ENCODE measurements at places on chromosomes 3 and 15.

DNA sequence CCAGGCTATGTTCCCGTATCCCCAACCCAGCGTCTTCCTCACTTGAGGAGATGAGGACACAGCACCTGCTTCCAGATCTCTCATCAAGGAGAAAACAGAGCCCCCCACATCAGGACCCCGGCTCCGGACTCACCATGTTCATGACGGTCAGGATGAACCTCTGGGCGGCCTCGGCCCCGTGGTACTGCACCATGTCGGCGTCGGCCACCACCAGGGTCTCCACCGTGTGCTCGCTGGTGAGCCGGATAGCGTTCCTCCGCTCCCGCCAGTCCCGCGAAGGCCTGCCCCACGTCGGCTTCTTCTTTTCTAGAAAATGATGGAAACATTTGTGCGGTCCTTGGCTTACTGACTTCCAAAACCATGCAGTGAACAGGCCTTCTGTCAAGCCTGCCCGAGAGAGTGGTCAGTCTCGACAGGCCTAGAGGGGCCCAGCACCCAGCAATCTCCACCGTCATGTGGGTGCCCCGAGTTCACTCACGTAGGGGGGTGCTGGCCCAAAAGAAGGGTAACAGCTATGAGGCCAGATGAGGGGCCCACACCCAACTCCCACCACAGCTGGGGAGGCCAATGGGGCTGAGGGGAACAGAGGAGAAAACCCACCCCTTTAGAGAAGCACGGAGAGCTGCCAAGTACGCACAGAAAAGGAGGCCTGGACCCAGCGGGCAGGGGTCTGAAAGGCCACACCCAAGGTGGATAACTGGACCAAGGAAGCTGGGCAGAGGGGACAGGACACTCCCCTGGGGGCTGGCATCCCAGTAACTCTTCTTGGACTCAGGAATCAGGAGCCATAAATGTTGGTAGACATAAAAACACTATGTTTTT, 60.5 kb downstream of the ADAMTS17 start:
- no peak for DNase-seq

DNA sequence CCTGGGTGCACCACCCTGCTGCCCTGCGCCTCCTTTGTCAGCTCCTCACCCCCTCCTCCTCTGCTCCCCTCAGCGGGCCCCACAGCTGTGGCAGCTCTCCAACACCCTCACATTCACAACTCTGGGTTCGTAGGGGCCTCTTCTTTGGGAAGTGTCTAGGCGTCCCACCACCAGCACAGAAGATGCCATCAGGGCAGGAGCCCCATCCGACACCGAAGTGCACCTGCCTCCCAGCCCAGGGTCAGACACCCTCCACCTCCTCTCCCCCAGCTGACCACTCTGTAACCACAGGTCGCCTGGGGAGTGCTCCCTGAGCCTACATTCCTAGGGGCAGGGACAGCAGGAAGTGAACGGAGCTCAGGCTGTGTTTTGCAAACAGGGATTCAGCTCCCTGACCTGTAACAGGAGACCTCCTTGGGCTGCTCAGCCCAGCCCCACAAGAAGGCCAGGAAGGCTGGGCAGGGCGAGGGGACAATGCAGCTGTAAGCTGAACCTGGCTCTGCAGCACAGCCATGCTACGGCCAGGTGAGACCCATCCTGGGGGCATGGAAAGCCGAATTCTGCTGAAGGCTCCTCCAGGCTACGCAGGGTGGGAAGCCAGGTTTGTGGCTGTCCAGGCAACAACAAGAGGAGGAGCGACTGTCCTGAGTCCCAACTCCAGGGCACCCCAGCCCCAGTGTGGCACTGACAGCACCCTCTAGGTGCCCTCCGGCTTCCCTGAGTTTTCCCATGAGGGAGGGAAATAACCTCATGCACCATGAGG, 269.0 kb downstream of the GOLGA6L6 start:
- DNase-seq, result no peak

GRCh38 chr3:31461426-31461825, 71.3 kb upstream of the STT3B start:
- no peak for DNase-seq

DNA sequence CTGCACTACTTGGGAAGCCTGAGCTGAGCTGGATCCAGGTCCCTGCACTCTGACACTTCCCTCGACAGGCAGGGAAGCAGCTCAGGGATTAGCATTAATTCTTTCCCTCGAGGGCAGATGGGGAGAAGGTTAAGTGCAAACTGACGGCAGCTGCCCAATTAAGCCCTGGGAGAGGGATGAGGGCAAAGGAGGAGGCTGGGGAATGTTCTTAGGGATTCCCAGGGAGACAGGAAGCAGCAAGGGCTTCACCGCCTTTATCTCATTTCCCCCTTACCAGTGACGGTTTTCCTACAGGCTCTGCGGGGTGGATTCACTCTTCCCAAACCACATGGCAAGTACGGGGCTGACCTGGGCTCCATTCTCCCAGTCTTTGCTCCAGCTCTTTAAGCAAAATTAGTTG, 519.0 kb upstream of the PROK2 start:
- DNase-seq, result no peak

GRCh38 chr3:13590841-13591520, 42.1 kb downstream of the FBLN2 start:
- no peak for DNase-seq

DNA sequence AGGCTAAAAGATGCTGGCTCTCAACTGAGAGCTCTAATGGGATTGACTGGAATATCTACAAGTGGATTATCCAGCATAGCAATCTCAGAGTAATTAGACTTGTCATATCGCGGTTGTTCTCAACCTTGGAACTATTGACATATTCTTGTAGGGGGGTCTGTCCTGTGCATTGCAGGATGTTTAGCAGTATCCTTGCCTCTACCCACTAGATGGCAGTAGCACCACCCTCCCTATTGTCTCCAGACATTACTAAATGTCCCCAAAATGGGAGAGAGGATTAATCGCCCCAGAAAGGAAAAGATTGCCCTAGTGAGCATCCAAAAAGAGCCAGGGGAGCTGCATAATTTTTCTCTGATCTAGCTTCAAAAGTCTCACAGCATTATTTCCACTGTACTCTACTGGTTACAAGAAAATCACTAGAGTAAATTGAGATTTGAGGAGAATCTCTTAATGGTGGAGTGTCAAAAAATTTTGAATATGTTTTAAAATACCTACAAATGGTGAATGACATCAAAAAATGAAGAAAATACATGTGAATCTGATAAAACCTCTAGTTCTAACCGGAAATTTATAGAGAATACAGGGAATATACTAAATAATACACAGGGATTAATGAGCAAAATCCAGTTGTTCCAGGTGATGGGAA, 388.2 kb upstream of the AGTR1 start:
- DNase-seq, result peak; percentile 22

GRCh38 chr3:189458528-189458927, 172.7 kb upstream of the TP63 start:
- peak; percentile 74 for DNase-seq

DNA sequence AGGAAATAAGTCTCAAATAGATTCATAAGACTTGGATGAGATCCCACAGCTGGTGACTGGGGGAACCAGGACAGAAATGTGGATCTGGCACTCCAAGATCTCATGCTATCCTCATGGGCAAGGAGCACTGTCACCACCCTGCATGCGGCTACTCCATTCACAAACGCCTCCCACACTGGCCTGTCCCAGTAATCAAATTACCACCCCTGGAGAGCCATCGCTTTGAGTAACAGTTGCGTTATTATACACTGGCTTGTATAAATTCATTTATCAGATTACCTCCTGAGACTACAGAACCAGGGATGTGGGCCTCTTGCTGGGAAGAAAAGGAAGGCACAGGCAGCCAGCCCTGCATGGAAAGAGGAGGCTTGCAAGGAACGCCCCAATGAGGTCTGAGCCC, 27.9 kb upstream of the SLC25A36 start:
- DNase-seq, result no peak

DNA sequence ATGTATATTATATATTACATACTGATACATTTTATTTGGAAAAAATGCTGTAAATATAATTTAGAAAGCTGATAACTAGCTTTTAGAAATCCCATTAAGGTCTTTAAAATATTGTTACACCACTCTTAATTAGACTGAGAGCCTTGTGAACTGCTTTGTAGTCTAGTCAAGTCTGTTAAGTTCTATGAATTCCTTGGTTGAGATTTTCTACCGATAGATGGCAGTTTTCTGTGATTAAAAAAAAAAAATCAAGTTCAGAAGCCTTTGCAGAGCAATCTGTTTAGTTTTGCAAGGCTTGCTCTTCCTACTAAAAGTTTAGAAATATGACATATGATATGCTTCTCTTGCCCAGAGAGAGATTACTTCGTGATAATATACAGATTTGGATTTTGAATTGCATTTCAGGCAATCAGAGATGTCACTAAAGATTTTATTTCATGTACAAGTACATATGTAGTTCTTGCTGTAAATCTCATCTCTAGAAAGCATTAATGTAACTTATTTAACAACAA, 60.4 kb upstream of the SLITRK3 start:
- no peak for DNase-seq

- DNase-seq, result peak; percentile 37
These were observed 31.7 kb downstream of the SPINK8 start for GRCh38 chr3:48301800-48302166.

DNA sequence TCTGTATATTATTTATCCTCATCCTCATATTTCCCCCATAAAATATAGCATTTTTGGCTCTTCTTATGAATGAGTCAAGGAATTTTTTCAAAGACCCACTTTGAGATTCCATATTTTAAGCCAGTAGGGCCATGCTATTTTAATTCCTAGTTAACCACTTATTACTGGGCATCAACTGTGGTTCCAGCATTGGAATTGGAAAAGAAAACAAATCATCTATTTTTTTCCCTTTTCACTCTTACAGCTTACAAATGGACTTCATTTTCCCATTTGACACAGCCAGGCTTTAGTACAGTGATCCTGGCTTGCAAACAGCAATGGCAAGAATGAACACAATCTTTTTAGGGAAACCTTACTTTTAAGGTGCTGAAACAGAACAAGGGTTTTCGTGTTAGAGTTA, 19.4 kb upstream of the PLCL2 start:
- DNase-seq, result no peak

DNA sequence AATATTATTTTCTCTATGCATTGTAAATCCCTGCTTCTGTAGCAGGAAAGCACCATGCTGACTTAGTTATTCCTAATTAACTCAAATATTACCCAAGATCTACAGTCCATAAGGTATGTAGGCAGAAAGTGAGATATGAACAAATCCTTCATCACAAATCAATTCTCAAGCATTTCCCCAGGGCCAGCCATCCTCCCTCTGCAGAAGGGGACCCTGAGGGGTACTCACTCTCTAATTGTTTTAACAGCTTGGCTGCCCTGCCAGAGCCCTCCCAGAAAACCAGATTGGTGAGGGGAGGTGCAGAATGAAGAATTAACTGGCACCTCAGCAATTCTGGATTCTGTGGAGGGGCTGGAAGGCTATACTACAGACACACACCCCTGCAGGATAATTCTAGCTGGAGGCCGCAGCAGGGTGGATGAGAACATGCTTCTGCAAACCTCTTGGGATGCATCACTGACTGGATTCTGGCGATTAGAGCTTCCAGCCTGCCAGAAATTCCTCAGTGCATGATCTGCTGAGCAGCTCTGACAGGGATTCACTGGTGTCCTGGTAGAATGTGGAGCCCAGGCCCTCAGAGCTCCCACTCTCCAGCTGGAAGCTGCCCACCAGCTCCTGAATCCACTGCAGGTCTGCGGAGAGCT, 88.6 kb upstream of the HERC1 start:
- peak; percentile 45 for DNase-seq

- peak; percentile 43 for DNase-seq
These were observed 137.6 kb upstream of the TRIM42 start for GRCh38 chr3:140540262-140540661.

DNA sequence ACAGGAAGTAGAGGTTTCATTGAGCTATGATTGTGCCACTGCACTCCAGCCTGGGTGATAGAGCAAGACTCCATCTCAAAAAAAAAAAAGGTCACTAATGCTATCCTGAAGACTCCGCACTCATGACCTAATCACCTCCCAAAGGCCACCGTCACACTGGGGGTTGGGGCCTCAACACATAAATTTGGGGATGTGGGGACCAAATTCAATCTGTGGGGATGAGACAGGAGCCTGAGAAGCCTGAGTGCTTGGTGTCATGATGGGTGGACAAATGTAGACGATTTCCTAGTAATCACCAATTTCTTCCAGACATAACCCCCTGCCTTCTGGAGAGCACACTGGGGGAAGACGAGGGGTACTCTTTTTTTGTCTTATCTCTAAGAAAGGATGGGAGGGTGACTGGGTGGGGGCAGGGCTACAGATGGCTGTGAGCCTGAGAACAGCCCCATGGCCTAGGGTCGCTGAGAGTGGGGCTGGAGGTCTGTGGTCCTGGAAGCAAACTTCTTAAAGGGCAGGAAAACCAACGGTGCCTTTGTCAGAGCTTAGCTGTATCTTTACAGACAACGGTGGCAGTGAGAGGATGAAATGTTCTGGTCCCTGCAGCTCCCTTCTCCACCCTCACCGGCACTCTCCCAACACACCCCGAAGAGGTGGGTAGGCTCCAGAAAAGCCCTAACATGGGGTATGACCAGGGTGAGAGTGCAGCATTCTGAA, 16.6 kb upstream of the KLF13 start:
- DNase-seq, result no peak

DNA sequence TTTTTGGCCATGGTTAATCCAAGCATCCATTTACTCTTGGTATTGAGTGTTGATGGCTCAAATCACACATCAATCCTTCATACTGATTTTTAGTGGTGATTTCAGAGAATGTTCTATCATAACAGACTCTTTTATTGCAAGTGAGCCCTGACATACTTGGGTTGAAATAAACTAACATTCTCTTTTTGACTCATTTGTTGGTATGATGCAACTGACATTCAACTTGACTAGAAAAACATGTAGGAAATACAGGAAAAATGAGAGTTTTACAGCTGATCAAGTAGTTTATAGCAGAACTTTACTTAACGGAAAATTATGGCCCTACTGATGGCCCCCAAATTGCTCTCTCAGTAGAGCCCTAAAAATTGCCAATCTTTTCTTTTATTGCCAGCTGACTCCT, 173.9 kb upstream of the CD96 start:
- no peak for DNase-seq

- no peak for DNase-seq
These were observed 335.1 kb downstream of the EFHB start for GRCh38 chr3:19598870-19599269.

DNA sequence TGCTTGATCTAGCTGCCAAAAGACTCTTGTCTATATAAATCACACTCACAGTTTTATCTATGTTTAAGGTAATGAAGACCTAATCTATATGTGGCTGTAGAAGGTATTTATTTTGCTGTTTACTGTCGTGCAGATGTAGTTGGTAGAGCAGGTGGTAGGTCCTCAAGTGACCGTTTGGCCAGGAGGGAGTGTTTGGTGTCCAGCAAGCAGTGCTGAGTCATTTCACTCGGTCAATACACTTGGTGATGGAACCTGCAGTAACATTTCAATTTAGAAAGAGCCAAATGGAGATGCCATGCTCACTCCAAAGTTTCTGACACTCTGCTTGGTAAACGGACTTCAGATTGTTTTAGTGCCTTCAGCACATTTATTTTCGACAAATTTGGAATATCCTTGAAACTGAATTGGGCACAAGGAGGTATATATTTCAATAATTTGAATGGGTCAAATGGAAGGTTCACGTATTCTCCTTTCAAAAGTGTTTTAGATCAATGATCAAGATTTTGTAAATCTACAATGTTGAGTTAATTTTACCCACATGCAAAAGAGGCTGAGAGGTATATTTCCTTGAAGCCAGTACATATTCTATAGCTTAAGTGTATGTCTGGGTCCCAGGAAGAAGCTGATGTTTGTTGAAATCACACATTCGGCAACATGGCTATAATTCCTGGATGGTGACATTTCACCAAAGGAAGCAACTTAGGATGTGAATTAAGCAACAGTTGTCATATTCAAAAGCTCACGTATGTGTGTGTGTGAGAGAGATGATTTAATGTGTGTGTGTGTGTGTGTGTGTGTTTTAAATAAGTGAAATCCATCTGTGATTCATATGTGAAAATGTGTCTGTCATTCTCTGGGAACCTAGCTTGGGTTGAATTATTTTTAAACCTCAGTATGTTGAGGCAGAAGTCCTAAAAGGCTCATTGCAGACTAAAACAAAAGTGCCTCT, 7.7 kb upstream of the CX3CR1 start:
- no peak for DNase-seq

All from tongue (tissue), 3 donors.